Aorta (tissue), 5 donors: ENCODE measurements at places on chromosomes 6 and 20. TPM values are rescaled to one million over a fixed set of nuclear protein-coding genes. Genes with fewer than 3 reads are reported as not detected.

DNA sequence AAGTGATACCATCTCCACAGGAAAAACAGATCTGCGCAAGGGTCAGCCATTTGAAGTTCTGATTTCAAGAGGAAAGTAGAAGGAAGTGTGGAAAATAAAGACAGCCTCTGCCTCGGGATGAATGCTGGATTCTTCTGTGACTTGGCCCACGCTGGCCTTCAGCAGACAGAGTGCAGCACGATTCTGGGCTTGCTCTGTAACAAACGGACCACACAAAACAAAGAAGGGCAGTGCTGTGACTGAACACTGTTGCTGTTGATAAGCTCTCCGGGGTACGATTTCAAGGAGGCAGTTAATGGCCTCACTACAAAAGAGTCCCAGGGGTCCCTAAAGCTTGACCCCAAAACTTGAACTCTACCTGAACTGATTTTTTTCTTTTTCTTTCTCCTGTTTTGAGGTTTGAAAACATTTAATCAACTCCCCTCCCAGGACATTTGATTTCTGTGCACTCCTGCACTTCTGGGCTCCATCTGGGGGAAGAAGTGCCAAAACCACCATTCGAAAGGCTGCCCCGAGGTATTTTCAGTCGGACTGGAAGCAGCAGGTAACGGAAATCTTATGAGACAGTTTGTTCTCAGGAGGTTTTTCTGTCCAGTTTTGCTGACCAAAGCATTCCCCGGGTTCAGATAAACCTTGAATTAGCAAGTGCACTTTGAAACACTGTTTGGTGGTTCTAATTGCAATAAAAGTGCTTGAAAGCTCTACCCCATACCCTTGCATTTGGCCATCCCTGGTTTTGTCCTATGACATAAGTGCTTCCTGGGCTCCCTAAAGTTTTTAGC lies 189.6 kb downstream of the MYLK4 start:
- H3K4me3 ChIP-seq: no peak overlapping the region
- DNase-seq: no peak
- H3K36me3 ChIP-seq: no peaks in the 10 kb centered on the region
- H3K27ac ChIP-seq: peak overlapping the region; percentile 60
- no peaks in the 10 kb centered on the region for H3K4me1 ChIP-seq
- H3K27me3 ChIP-seq: no peaks in the 10 kb centered on the region

DNA sequence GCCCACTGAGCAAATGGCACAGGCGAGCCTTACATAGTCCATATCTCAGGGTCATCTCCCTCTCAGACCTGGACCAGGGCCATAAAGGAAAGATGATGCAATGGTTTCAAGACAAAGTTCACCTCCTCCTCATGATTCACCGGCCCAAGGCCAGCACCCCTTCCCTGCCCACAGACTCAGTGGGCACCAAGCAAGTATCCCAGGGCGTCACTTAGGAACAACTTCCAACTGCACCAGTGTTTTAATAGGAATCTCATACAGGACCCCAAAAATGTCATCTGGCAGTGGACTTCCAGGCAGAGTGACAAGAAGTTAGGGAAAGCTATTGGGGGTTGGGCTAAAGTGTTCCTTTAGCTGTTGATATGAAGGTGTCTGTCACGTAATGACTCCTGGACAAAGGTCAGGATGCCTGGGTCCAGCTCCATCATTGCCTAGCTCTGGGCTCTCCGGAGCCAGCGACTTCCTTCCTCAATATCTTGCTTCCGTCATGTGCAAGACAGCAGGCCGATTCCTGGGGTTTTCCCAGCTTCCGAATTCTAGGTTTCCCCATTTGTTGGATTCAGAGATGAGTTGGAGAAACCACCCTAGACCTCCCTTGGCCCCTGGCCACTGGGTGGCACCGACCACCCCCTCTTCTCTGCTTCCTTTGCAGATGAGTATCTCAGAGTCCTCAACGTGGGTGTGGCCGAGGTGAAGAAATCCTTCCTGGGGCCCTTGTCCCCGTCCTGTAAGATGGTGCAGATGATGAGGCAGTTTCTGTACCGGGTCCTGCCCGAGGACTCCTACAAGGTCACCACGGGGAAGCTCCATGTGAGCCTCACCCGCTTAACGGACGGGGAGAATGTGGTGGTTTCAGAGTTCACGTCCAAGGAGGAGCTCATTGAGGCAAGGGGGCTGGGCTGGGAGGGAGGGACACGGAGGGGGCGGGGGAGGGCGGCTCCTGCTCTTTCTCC lies 21.1 kb downstream of the PNPLA1 start:
- H3K4me3 ChIP-seq: no peak overlapping the region
- H3K4me1 ChIP-seq: no peaks in the 10 kb centered on the region
- no peaks in the 10 kb centered on the region for H3K36me3 ChIP-seq
- DNase-seq: no peak

- H3K4me1 ChIP-seq: no peaks in the 10 kb centered on the region
- no peak for DNase-seq
- H3K4me3 ChIP-seq: no peak overlapping the region
- no peaks in the 10 kb centered on the region for H3K27me3 ChIP-seq
- no peak overlapping the region for H3K27ac ChIP-seq
Measured at GRCh38 chr6:9405369-9405768, 970.0 kb upstream of the SLC35B3 start.

GRCh38 chr20:6925744-6926278 lies 158.3 kb downstream of the BMP2 start:
- DNase-seq: no peak
- no peaks in the 10 kb centered on the region for H3K27me3 ChIP-seq
- H3K36me3 ChIP-seq: no peaks in the 10 kb centered on the region

- H3K4me3 ChIP-seq: peak overlapping the region; percentile 34
- DNase-seq: no peak
- peak overlapping the region; percentile 99 for H3K27ac ChIP-seq
- H3K27me3 ChIP-seq: no peaks in the 10 kb centered on the region
- H3K4me1 ChIP-seq: peaks cover 3% of the 10 kb centered on the region
- no peaks in the 10 kb centered on the region for H3K36me3 ChIP-seq
Measured at GRCh38 chr6:84688141-84688873, 76.1 kb downstream of the TBX18 start.

- H3K27me3 ChIP-seq: no peaks in the 10 kb centered on the region
- H3K36me3 ChIP-seq: no peaks in the 10 kb centered on the region
- DNase-seq: no peak
- H3K4me3 ChIP-seq: no peak overlapping the region
Measured at GRCh38 chr6:130713144-130713543, 114.1 kb upstream of the SMLR1 start.

DNA sequence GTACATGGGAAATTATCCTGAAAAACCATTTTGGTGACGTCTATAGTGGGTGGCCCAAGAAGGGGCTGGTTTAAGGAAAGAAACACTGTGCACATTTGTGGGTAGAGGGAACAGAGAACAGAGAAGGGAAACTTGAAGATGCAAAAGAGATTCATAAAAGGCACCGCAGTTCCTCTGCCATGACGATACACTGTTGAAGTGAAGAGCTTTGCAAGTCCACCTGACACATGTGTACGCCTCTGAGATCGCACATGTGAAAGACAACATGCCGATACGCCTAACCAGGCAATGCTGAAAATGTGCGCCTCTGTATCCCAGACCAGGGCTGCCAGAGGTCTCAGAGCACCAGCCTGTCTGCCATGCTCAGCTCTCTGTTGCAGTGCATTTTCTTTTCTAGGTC lies 180.9 kb downstream of the KIF16B start:
- H3K4me1 ChIP-seq: no peaks in the 10 kb centered on the region
- no peaks in the 10 kb centered on the region for H3K27me3 ChIP-seq
- no peak overlapping the region for H3K27ac ChIP-seq

- H3K27ac ChIP-seq: no peak overlapping the region
- no peaks in the 10 kb centered on the region for H3K27me3 ChIP-seq
- DNase-seq: no peak
- H3K4me1 ChIP-seq: peaks cover 2% of the 10 kb centered on the region
- no peaks in the 10 kb centered on the region for H3K36me3 ChIP-seq
Measured at GRCh38 chr20:3479759-3480615, 9.2 kb downstream of the ATRN start.

DNA sequence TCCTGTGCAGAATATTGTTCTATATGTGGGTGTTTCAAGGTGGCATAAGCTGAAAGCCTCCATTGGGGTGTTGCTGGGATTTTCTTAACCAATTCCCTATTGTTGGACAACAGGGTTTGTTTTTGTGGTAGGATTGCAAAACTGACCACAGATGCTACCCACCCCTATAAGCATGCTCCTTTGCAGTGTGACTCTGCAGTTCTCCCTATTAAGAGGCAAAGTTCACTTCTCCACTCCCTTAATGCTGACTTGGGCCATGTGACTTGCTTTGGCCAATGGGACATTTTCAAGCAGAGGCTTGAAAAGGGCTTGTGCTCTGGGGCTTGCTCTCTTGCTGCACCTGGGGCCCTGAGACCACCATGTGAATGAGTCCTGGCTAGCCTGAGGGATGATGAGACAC lies 8.5 kb upstream of the ANGPT4 start:
- no peaks in the 10 kb centered on the region for H3K27me3 ChIP-seq
- H3K4me1 ChIP-seq: no peaks in the 10 kb centered on the region
- no peak for DNase-seq
- H3K27ac ChIP-seq: no peak overlapping the region
- H3K36me3 ChIP-seq: no peaks in the 10 kb centered on the region

GRCh38 chr6:26187981-26188635 lies 100.9 kb downstream of the HFE start:
- no peak for DNase-seq
- no peaks in the 10 kb centered on the region for H3K27me3 ChIP-seq
- no peaks in the 10 kb centered on the region for H3K36me3 ChIP-seq
- peak overlapping the region; percentile 79 for H3K4me3 ChIP-seq

DNA sequence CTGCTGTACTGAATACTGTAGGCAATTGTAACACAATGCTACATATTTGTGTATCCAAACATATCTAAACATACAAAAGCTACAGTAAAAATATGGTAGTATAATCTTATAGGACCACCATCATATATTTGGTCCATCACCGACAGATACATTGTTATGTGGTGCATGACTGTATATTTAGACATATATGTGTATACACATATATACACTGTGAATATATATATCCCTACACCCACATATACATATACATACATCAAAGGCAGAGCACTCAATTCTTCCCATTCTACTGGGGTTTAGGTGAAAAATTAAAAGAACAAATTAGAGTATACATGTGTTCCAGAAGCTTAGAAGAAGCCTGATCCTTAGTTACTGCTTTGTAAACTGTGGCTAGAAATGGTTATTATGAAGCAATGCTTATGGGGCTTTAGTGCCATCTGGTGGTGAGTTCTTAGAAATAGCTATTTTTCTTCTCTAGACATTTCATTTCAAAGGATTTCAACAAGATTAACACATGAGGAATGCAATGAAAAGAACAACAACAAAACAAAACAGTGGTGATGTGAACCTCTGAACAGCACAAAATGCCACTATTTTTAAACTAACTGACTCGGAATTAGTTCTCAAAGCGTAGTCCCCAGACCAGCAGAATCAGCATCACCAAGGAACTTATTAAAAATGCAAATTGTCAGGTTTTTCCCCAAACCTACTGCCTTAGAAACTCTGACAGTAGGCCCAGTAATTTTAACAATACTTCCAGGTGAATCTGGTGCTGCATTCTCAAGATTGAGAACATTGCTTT lies 38.0 kb downstream of the PKHD1 start:
- DNase-seq: no peak
- no peaks in the 10 kb centered on the region for H3K27me3 ChIP-seq
- H3K4me1 ChIP-seq: no peaks in the 10 kb centered on the region
- H3K36me3 ChIP-seq: no peaks in the 10 kb centered on the region
- no peak overlapping the region for H3K27ac ChIP-seq

DNA sequence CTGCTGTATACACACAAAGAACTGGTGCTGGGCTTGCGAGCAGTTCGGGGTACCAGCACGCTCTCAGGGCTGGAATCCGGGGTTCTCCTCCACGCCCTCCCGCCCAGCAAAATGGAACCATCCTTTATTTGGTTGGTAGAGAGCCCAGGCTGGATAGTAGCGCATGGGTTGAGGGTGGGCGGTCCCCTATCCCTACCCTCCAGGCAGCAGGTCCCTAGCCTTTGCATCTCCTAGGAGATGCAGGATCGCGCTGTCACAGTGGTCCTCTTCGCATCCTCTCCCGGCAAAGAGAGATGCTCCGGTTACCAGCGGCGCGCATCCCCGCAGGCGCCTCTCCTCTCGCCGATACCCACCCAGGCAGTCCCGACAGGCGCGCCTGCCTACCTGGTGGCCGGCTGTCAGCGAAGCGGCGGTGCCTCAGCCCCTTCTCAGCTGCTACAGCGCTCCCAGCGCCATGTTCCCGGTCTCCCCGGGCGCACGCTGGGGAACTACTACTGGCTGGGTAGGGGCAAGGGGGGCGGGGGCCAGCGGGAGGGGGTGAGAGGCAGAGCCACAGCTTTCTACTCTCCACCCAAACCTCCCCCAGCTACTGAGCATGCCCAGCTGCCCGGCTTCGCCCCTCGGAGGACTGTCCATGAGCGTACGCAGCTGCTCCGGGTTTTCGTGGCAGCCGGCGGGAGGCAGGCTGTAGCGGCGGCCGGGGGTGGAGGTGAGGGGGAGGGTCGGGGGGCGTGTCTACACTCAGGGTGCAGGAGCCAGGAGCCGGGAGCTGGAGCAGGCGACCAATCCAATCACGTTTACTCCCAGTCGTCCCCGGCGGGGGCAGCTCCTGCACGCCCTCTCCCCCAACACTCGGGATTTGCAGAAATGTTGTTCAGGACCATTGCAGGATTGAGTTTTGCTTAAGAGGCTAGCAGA lies at the start of gene PAK5:
Gene PAK5, minus strand, starts transcription at position 699 of the 918 bp plus-strand sequence. CDS start 194,748 bp downstream, outside the sequence.
- H3K27me3 ChIP-seq: no peaks in the 10 kb centered on the region
- no peak within 1 kb of the TSS for H3K27ac ChIP-seq
- peak; percentile 82 for DNase-seq

DNA sequence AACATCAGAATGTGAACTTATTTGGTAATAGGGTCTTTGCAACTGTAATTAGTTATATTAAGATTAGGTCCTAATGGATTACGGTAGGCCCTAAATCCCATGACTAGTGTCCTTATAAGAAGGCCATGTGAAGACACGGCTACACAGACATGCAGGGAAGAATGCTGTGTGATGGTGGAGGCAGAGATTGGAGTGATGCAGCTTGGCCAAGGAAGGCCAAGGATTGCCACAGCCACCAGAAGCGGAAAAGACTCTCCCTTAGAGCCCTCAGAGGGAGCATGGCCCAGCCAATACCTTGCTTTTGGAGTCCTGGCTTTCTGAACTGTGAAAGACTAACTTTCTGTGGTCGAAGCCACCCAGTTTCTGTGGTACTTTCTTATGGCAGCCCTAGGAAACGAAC lies 9.7 kb upstream of the SMIM13 start:
- no peaks in the 10 kb centered on the region for H3K36me3 ChIP-seq
- no peaks in the 10 kb centered on the region for H3K27me3 ChIP-seq
- DNase-seq: no peak

The CLPSL1 gene
- not detected for total RNA-seq

The CDSN gene
- not detected for total RNA-seq

The NFS1 gene
- 12.6 TPM for total RNA-seq

The SLC12A5 gene
- total RNA-seq: 2.4 TPM

The ARFGEF3 gene
- total RNA-seq: 1.6 TPM

The GHRH gene
- total RNA-seq: not detected

The SPTLC3 gene
- total RNA-seq: 12.1 TPM

The TP53TG5 gene
- 0.91 TPM for total RNA-seq
